ENCODE measurements at places on chromosomes 12 and 14.

- no peak for DNase-seq
These were observed 438.4 kb upstream of the DCN start for GRCh38 chr12:91620992-91621391.

- no peak for DNase-seq
These were observed 1340.9 kb downstream of the FSCB start for GRCh38 chr14:43166163-43166562.

DNA sequence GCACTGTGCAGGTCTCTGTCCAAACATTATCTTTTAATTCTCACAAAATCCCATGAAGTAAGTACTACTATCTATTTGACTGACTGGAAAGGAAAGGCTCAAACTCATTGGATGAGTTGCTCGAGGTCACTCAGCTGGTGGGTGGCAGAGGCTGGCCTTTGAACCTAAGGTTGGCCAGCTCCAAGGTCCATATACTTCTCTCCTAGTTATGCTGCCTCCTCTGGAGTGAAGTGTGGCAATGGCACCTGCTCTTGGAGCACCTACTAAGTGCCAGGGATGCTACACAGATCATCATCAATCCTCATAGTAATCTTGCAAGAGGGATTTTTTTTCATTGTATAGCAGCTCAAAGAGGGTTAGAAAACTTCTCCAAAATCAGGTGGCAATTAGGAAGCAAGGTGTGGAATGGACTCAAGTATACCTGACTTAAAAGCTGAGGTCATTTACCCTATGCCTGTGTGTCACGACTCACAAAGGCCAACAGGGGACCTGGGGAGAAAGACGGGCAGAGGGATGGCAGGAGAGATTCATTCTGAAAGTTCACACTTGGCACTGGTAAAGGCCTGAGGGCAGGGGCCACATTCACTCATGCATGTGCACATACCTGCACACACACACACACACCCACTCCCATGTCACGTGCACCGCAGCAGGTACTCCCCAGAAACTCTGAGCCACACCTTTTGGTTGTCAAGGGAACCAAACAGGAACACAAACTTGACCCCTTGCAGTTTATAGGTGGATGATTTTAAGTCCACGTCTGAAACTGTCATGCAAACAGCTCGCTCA lies 146.4 kb downstream of the FOXN3 start:
- DNase-seq, result no peak

DNA sequence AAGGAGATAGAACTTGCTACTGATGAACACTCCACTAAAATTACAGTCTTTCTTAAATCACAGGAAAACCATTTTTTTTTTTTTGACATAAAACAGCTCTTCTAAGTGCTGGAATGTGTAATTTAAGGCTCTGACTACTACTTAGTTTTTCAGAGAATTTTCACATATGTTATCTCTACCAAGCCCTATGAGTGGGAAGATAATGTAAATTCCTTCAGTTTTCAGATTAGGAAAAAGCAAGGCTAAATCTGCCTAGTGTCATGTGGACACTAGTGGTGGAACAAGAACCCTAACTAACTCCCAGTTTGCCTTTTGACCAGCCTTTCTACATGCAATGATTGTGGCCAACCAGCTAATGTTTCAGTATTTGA lies 37.3 kb upstream of the CSRP2 start:
- DNase-seq, result no peak

GRCh38 chr12:76786986-76787385 lies 23.1 kb downstream of the ZDHHC17 start:
- no peak for DNase-seq
